Sigmoid colon (tissue), 7 donors: ENCODE measurements at places on chromosomes 1 and 21. TPM values are rescaled to one million over a fixed set of nuclear protein-coding genes. Genes with fewer than 3 reads are reported as not detected.

GRCh38 chr1:10074852-10075730, 42.3 kb downstream of the UBE4B start:
- DNase-seq, result no peak

GRCh38 chr1:115123116-115123515, 33.8 kb upstream of the TSPAN2 start:
- no peak for DNase-seq

GRCh38 chr1:56578138-56578962, 1.0 kb downstream of the PLPP3 start:
- peak; percentile 78 for DNase-seq

DNA sequence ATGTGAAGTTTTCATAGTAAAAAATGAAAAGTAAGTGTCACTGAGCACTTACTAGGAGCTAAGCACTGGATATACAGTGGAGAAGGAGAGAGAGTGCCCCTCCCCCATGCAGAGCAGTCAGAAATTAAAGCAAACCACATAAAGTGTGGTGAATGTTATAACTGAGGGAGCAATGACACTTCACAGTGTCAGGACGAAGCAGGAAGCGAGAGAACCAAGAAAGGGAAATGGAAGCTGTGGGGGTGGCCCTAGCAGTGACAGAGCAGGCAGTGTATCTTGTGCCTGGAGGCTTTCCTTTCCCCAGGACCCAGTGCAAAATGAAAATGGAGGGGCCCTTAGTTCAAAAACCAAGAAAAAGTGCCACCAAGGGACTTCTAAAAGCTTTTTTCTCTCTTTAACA, 21.5 kb upstream of the RCAN3 start:
- DNase-seq, result no peak

Gene PLA2G5
- total RNA-seq, result 38.1 TPM
